ENCODE measurements at places on chromosomes 1 and 21.

DNA sequence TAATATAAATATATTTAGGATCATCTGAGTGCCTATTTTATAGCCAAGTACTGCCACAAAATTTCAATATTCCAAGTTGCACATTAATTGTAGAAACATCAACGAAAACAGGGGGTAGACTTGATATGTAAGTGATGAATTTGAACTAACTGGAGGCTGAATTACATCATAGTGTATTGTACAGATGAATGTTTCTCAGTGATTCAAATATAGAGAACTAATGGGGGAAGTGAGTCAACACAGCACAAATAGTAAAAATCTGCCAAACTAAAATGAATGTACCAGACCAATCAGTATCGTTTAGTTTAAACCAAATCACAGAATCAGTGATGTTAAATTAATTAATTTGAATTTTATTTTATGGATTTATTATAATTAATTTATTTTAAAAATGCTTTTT lies 42.8 kb downstream of the RTCA start:
- no peak for DNase-seq

DNA sequence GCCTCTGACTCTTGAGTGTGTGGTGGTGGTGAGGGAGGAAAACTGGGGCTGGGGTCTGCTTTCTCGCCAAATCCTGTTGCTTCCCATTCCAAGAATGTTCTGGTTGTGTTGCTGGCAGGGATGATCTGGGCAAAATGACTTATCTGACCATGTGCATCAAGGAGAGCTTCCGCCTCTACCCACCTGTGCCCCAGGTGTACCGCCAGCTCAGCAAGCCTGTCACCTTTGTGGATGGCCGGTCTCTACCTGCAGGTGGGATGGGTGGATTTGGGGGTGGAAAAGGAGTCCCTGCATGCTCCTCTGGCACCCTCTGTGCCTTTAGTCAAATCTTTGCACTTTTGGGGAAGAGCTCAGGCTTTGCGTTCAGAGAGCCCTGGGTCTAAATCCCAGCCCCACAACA lies 18.1 kb downstream of the CYP4B1 start:
- DNase-seq, result no peak

DNA sequence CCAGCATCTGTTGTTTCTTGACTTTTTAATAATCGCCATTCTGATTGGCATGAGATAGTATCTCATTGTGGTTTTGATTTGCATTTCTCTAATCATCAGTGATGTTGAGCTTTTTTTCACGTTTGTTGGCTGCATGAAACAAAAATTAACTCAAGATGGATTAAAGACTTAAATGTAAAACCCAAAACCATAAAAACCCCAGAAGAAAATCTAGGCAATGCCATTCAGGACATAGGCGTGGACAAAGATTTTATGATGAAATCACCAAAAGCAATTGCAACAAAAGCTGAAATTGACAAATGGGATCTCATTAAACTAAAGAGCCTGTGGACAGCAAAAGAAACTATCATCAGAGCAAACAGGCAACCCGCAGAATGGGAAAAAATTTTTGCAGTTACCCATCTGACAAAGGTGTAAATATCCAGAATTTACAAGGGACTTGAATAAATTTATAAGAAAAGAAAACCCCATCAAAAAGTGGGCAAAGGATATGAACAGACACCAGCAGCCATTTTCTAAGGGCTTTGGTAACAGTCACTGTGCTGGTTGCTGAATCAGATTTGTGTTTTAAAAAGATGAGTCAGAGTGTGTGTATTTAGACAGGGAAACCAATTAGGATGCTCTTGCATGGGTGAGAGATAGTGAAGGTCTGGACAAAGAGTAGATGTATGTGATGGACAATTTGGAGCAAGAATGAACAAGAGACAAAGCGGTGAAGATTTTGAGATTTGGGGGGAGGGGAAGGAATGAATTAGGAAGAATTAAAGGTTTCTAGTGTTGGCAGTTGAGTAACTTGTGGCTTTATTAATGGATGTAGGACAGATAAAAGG lies 110.7 kb downstream of the RYR2 start:
- no peak for DNase-seq

DNA sequence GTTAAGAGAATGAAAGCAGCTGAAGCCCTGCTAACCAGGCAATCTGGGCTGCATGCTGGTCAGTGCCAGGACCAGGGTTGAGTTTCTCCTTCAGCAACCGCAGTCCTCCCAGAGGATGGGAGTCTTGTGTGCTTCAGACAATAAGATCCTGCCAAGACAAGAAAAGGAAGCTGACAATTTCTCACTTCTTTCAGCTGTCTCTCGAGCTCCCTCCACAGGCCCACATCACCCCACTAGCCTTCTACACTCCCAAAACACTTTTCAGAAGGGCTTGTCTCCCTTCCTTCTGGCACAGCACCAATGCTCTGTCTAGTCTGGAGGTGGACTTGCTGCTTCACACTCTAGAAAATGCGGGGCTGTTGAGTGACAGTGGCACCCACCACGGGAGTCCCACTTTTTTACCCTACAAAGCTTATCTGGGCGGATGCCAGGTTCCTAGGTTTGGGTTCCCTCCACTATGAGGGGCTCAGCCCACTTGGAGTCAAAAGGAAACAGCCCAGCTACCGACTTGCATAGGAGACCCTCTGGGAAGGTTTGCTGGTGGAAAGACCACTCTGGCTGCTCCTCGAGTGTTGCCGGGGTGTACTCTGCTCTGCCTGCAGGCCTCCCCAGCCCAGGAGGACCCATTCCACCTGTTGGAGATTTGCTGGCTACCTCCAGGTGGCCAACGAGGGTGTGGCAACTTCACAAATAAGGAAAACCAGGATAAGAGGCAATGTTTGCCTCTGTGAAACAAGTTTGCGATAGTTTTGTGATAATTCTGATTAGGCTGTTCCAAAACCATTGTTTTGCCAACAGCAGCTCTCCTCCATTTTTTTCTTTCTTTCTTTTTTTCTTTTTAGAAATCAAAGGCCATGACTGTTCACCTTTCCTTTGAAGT lies 68.9 kb downstream of the TENT5C start:
- DNase-seq, result peak; percentile 68

GRCh38 chr1:156080241-156080862 lies 1.9 kb downstream of the MEX3A start:
- no peak for DNase-seq

DNA sequence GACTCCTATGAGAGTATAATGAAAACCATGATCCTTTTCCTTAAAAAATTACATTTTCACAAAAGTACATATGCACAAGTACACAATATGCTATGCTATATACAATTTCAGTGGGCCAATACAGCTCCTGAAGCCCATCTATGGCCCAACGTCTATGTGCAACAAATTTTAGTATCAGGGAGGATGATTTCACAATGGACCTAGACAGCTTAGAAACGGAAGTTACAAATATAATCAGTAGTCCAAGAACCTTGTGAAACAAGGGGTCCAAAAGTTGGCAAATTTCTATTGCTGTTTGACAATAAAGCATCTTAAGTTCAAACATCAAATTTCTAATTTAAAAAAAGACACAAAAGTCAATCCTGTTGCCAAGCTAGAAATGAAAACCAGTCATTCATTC lies 87.0 kb downstream of the DPYD start:
- DNase-seq, result no peak

GRCh38 chr1:233587196-233587595 lies 26.7 kb upstream of the KCNK1 start:
- no peak for DNase-seq

- no peak for DNase-seq
Observed at GRCh38 chr1:6517435-6517851, 26.0 kb upstream of the PLEKHG5 start.

DNA sequence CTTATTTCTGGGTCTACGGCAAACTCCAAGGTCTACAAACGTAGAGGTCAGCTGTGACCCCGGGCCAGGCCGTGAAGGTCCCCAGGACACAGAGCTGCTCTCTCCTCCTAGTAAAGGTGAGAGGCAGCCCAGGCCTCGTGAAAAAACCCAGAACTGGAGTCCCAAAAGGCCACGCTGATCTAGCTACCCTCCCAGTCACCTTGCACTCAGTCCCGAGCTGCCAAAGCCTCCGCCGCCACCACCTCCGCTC lies 125 bp downstream of the ATP5PF start:
- no peak for DNase-seq

GRCh38 chr1:206066479-206067171 lies 13.7 kb downstream of the RHEX start:
- peak; percentile 34 for DNase-seq

DNA sequence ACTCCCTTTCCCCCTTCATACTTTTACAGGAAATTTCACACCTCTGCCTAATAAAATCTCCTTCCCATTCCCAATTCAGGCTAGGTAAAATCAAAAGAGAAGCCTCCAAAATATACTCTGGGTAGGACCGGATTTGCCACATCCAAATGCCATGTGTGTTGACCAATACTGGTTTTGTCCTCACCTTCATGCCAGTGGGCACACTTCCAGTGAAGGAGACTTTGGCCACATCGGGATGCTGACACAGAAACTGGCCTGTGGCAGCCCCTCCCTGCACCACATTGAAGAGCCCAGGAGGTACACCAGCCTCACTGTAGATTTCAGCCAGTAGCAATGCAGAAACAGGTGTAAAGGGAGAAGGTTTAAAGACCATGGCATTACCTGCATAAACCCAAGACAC lies 18.1 kb downstream of the ALDH9A1 start:
- DNase-seq, result no peak

DNA sequence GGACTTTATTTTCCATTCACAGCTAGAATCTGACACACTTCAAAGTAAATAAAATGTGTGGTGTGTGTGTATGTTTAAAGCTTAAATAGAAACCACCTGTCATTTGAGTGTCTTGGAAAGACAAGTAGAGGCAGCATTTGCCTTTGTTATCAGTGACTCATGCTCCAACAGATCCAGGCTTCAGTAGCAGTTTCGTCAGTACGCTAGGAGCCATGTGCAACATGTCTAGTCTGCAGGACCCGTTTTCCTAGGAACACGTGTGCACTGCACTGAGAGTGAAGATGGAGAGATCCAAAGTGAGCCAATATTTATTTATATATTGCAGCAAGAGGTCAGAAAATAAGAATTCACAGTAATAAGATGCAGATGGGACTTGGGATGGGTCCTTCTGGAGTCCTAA lies 41.8 kb downstream of the SGIP1 start:
- DNase-seq, result no peak

- DNase-seq, result peak; percentile 34
Observed at GRCh38 chr1:169348383-169349036, 19.1 kb downstream of the NME7 start.

GRCh38 chr1:175839779-175840669 lies 96.6 kb upstream of the TNR start:
- DNase-seq, result no peak

DNA sequence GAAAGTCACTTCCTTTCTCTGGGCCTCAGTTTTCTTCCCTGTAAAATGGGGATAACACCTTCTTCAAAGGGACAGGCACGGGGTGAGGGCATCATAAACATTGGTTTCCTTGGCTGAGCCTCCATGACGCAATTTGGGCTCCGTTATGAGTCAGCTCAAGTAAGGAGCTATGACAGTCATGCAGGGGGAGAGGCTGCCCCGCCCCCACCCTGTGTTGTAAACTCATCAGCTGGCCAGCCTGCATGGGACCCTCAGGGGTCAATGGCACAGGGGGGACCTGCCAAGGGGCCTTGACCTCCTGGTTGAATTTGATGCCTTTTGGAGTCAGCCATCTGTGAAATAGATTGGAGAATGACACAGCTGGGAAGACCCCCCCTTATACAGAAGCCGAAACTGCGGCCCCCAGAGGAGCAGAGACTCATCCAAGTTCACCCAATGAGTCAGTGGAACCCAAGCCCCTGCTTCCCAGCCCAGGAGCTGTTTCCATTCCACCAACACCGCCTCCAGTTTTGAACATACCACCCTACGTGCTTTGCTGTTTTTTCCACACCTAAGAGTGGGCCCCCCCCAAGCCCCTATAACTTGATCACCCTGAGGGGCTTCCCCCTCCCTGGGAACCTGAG lies 36.8 kb upstream of the RUNX3 start:
- DNase-seq, result peak; percentile 81

DNA sequence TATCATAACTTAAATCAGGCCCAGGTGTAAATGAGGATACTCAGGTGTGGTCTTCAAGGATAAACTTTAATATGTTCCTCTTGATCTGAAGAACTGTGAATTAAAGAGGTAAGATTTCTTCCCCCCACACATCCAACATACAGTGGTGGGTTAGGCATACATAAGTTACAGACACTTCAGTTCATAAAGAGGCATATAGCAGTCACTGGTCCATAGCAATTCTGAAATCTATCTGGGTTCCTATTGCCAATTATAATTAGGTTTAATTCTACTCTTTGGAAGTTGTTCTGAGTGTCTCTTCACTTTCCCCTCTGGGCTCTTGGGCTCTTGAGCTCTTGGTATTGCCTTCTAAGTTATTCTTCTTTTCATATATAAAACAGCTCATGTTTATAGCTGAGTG lies 32.5 kb upstream of the TSPAN2 start:
- DNase-seq, result no peak

- DNase-seq, result no peak
Observed at GRCh38 chr1:43068911-43069310, 103.2 kb downstream of the EBNA1BP2 start.

GRCh38 chr21:31725202-31725839 lies 6.6 kb downstream of the SCAF4 start:
- no peak for DNase-seq

GRCh38 chr1:22508991-22509390 lies 54.3 kb upstream of the EPHA8 start:
- no peak for DNase-seq

DNA sequence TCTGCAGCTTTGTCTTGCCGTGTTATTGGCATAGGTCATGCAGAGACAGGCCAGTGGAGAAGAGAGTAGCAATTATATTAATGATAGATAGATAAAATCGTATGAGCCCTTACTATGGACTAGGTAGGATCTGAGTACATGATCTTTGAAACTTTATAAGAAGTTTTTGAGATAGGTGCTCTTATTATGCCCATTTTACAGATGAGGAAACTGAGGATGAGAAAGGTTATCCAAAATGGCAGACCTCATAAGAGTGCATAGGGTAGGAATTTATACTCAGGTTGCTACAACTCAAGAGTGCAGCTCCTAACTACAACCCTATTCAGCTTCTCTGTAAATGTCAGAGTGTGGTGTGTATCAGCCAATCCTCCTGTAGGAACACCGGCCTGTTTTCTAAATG lies 89.6 kb downstream of the SLC35F3 start:
- no peak for DNase-seq

GRCh38 chr1:205927247-205927646 lies 16.0 kb downstream of the SLC26A9 start:
- no peak for DNase-seq

- DNase-seq, result peak; percentile 54
Observed at GRCh38 chr1:179121159-179121938, 39.5 kb downstream of the TOR3A start.

DNA sequence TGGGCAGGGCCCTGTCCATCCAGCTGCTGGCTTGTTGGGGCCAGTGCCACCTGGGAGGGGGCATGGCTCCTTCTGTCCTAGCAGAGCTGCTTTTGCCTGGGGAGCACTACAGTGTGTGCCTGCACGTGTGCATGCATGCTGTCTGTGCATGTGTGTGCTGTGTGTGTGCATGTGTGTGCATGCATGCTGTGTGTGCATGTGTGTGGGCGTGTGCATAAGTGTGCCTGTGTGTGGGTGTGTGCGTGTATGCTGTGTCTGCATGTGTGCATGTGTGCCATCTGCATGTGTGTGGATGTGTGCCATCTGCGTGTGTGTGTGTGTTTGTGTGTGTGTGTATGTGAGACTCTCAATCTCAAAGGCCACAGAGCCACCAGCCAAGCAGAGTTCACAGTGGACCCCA lies 8.3 kb upstream of the PRKCZ start:
- no peak for DNase-seq

- no peak for DNase-seq
Observed at GRCh38 chr1:59516881-59517280, 220.0 kb downstream of the FGGY start.

- DNase-seq, result no peak
Observed at GRCh38 chr1:169899519-169900217, 6.0 kb upstream of the SCYL3 start.

All from GM13977 (cell line).